ENCODE measurements at places on chromosomes 16 and 17.

DNA sequence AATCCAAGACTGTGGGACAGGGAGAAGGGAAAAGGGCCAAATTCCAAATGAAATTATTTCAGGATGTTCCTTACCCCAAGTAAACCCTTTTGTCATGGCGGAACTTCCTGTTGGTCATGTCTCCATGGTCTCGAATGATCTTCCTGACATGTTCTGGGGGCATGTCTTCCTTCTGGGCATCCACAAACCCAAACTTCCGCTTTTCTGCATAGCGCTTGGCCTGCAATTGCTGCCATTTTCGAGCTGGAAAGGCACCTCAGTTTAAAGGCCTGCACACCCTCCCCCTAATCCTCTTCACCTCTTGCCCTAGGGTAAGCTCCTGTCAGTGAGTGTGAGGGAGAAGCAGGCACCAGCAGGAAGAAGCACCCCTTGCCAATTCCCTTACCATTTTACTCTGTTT, 1.2 kb downstream of the PRPF8 start:
- DNase-seq: no peak

DNA sequence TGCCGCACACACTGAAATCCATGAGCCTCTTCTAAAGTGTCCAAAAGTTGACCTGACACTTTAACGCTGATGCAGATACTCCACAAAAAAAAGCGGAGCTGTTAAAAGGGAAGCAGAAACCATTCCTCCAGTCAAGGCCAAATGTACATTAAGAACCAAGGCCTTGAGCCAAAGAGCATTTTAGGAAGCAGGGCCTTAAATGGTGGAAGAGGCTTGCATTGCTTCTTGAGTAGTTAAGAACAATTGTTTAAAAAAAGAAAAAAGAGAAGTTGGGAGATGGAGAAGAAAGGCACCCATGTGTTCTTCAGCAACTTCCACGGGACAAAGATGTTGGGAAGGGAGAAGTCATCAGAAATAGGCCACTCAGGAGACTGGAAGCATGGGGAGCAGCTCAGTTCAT, 6.3 kb downstream of the ZFHX3 start:
- no peak for DNase-seq

- no peak for DNase-seq
These were observed 21.0 kb downstream of the PRCD start for GRCh38 chr17:76560877-76561221.

DNA sequence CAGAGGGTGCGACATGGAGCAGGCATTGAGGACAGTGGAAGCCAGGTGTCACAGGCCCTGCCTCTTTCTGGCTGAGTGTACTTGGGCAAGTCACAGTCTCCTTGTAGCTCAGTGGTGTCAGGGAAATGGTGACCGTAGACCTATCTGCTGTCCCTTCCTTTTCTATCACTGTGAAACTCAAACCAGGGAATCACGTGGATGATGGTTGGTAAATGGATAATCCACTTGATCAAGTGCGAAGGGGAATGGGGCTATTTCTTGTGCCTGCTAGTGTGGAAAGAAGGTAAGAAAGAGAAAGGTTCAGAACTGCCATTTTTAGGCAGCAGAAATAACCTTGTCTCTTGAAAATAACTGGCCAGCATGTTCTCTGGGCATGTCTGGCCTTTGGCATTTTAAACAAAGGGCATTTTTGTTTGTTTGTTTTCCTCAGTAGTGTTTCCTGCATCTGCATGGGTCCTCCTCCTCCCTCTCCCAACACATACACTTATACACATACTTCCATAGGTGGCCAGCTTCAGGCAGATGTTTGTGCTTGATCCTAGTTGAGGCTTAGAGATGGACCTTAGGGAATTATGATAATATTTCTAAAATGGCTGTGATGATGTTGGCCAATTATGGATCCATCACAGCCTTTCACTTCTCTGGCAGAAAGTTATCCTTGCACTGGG, 7.1 kb downstream of the TBX4 start:
- DNase-seq: no peak

DNA sequence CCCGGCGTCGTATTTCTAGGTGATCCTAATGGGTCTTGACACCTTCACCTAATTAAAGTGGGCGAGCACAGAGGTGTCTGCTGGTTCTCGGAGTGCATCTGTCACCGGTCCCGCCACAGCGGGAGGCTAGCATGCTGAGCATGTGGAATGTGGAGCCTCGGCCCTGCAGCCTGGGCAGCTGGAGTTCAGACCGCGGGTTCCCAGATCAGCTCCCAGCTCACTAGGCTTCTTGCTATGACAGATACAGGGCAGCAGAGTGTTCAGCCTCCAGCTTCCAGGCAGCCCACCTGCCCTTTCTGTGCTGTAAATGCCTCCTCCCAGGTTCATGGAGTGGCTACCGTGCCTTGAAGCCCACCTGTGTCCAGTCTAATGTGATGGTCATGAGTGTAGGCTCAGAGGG, 166.7 kb downstream of the CPPED1 start:
- no peak for DNase-seq

GRCh38 chr16:84717484-84717883, 17.7 kb downstream of the USP10 start:
- no peak for DNase-seq

- peak; percentile 53 for DNase-seq
These were observed 7.3 kb upstream of the RHOT2 start for GRCh38 chr16:660459-661183.

DNA sequence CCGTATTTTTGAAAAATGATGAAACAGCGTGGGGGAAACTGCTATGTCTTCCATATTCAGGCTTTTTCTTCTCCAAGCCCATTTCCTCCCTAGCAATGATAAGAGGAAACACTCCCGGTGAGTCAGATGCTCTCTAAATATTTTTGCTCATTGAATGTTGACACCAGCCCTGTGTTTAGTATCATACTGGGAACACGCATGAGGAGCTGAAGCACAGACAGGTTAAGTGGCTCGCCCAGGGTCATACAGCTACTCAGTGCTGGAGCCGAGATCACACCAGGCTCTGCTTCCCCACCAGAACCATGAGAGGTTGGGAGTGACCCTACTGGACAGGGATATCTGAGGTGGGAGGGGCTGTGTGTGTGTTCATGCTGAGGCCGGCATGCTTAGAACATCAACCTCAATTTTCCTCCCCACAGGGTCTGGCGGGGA, 37.8 kb upstream of the ADGRG1 start:
- no peak for DNase-seq

DNA sequence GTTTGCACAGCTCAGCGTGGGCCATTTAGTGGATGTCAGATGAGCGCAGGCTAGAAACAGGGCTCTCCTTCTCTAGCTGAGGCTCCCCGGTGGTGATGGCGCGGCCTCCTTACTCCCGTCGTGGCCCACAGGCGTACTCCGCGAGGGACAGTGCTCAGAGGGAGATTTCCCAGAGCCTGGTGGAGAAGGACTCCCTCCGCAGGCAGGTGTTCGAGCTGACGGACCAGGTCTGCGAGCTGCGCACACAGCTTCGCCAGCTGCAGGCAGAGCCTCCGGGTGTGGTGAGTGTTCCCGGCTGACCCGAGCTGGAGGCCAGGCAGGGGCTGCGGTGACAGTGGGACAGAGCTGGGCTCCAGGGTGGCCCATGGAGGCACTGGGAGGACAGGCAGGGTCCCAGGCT, 21.4 kb downstream of the CARD14 start:
- no peak for DNase-seq

GRCh38 chr16:1217526-1217925, 7.5 kb downstream of the TPSG1 start:
- DNase-seq: no peak

DNA sequence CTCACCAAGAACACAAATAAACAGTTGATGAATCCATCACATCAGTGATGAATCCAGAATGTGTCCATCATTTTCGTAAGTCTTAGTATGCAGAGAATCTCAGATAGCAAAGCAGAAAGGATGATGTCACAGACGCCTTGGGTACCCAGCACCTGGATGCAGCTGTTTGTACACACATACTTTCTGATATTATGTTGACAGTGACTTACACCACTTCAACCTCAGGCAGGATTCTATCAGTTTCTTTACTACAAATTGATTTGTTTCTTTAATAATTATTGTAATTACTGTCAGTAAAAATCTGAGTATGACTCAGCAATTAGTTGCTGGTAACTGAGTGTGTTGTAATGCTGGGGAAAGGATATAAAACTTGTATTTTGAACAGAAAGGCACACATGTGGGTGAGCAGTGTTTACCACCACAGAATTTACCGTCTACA, 159.8 kb downstream of the RPTOR start:
- DNase-seq: no peak

- DNase-seq: no peak
These were observed 20.1 kb downstream of the ORC6 start for GRCh38 chr16:46709469-46710005.

DNA sequence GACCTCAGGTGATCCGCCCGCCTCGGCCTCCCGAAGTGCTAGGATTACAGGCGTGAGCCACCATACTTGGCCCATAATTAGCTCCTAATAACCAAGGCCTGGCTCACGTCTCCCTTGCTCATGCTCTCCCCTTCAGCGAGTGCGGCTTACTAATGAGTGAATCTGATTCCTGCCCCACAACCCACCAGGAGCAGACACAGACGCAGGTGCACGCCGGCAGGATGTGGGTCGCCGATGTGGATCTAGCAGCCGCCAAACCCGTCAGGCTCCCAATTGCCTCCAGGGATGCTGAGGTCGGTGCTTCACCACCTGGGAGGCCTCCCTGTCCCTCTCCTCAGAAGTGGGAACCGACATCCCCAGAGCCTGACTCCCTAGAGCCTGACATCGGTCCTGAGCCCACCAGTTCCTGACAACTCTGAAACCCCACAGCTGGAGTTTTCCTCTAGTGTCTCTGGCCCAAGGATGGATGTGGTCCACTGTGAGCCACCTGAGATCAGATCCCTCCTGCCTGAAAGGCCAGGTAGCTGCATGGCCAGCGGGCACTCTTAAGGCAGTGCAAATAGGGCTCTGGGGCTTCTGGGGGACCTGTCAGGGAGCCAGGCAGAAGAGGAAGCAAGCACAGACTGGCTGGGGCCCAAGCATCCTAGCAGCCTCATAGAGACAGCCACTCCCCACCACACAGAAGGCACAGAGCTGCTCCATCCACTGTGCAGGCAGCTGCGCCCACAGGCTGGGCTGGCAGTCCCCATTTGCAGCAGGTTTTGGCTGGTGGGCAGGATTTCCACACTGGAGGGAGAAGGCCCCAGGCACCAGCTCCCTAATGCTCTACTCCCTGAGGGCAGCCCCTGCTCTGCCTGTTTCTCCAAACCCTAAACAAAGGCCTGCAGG, 10.8 kb downstream of the EXOC7 start:
- no peak for DNase-seq
